RWPE2 (cell line): ENCODE measurements at places on chromosomes 16 and 17.

DNA sequence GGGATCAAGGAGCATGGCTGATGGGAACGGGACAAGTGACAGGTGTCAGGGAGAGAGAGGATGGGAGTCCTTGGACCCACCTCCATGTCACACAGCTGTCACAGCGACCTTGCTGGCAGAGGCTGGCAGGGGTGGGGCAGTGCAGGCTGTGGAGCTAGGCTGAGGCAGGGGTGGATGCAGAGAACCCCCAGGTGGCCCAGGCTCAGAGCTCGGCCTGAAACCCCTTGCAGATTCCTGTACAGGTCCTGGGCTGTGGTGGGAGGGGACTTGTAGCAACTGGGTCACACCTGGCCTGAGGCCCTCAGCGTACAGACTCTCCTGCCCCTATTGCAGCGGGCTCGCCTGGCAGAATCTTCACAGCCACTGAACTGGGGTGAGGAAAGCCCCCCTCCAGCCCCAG lies 174.1 kb downstream of the NTN1 start:
- no peak for DNase-seq

DNA sequence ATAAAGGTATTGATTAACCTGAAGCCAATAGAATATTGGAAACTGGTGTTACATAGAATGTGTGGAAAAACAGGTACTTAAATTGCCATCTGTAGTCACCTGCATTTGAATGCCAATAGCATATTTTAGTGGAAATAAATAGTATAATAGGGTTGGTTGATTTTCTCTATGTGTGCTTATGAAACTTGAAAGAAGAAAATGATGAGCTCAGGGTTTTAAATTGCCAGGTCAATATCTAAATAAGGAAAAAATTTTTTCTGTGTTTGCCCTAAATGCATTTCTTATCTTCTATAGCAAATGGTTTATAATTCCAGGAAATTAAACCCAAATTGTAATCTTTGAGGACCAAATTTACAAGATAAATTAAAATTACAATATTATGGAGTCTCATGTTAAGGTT lies 626.6 kb downstream of the CDH8 start:
- no peak for DNase-seq

GRCh38 chr17:55570391-55570790 lies 59.1 kb upstream of the SMIM36 start:
- no peak for DNase-seq

DNA sequence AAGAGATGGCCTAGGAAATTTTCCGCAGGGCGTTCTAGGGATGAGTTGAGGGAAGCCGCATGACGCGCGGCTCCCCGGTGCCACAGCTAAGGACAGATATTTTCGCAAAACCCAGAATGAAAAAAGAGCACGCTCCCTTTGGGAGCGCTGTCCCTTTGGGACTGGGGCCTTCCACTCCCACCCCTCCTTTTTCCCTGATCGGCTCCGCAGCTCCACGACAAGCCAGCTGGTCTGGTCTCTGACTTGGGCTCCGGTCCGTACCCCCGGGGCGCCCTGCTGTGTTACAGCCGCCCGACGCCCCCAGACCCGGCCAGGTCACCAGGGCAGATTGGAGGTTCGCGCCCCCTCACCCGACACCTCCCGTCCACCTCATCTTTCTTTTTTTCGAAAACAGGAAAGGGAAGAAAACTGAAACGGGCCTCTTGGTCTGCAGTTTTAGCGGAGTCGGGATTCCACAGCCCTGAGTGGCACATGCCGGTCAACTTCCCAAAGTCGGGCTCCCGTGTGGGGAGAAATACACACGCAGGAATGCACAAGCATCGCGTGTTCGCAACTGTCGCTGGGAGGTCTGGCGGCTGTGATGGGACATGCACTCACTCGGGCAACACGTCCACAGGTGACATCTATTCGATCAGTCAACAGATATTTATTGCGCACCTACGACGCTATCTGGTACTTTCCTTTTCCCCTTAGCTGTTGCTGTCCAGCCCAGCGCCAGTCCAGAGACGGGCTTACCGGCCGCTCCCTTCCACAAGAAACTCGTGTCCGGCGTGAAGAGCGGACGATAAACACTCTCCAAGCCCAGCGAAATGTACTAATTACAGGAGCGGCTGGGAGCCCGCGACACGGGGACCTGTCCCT lies 3.9 kb upstream of the SOX9 start:
- no peak for DNase-seq

- DNase-seq, result peak; percentile 61
Measured at GRCh38 chr16:31093132-31093703, 1.4 kb downstream of the VKORC1 start.

DNA sequence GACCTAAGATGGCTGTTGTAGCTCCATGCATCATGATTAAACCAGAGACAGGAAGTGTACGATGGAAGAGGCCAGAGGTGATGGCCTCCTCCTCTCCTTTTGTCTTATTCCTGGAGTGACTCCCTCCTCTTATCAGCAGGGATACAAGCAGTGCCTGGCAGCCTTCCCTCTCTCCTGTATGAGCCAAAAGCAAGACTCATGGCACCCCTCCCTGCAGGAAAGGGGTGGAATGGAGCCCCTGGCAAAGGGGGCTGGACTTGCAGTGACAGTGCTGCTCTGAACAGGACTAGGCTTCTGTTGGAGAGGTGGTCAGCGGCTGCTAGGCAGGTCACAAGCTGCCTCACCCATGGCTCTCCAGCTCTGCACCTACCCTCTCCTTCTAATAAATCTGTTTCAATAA lies 8.4 kb downstream of the TXNL4B start:
- no peak for DNase-seq

GRCh38 chr16:65989861-65990604 lies 376.5 kb upstream of the CDH5 start:
- DNase-seq, result no peak

DNA sequence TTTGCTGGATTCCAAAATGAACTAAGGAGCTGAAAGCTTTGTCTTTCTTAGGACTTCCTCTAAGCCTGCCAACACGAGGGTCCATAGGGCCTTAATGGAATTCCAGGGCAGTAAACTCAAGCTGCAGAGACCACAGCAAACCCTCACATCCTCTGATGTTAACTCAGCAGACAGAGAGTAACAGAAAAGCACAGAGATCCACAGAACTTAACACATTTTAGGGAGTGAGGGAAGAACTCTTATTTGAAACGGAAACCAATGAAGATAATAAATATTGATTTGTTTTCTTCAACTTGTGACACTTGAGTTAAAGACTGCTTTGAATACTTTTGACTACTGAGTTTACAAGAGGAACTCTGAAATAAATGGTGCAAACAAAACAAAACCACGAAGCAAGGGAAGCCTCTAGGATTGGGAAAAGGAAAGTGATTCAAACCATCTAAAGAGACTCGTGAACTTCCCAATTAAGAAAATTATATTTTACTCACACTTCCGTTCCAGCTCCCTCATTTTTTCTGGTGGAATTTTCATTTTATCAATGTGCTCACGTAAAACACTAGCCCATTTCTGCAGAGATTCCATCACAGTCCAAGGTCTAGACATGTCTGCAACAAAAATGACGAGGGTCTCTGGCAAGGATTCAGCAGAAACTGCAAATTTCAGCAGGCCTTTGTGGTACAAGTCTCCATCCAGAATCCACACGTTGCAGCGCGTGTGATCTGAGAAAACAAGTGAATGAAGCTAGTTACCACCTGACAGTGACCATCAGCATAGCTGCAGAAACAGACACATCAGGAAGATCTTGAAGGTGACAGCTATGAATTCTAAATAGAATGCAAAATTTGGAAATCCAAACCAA lies 9.2 kb downstream of the DYNC1LI2 start:
- no peak for DNase-seq

DNA sequence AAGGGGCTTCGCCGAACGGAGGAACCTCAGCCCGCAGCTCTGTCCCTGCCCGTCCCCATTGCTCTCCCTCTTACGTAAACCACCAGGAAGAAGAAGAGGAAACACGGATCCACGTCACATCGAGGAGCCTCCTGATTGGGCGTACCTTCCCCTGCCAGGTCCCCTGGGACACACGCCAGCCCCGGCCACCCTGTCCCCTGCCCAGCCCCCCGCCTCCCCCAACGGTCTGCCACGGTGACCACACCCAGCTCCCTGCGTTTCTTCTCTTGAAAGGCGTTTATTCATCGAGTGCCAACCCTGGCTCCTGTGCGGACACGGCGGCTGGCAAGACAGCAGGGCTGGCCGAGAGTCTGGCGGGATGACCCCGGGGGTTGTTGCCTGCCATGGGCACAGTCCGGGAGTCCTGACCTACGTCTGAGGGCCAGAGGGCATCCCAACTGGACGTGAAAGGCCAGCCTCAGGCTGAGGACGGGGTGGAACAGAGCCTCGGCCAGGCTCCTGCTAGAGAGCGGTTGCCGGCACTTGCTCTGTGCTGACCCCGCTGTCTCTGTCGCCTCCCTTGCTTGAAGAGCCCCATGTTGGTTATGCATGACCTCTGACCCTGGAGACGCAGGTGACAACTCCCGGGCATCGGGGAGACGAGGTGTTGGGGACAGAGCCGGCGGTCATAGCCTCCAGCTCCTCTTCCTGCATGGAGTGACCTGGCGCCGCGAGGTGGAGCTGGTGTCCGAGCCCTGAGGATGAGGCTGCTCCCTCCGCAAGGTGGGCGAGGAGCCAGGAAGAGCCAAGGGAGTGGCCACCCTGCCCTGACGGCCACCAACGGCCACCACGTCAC lies 40.5 kb upstream of the ACSF3 start:
- DNase-seq, result no peak

DNA sequence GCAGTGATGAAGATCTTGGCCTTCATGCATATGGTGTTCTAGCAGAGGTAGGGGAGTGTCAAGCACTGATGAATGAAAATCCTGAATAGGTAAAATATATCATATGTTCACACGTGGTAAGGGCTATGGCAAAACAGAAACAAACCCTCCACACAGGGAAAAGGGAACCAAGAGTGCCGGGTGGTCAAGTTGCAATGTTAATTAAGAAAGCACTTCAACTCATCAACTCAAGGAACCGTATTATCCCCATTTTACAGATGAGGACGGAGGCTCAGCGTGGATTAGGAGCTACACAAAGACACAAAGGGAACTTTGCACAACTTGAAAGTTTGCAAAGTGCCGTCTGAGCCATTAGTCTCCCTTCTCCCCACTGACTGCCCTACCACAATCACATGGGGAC lies 28.1 kb upstream of the MEOX1 start:
- DNase-seq, result no peak

GRCh38 chr16:23504076-23504452 lies 6.2 kb downstream of the GGA2 start:
- no peak for DNase-seq

GRCh38 chr16:87725596-87726235 lies 40.1 kb downstream of the KLHDC4 start:
- no peak for DNase-seq

GRCh38 chr17:7932483-7932891 lies 481 bp downstream of the CNTROB start:
- DNase-seq, result no peak

DNA sequence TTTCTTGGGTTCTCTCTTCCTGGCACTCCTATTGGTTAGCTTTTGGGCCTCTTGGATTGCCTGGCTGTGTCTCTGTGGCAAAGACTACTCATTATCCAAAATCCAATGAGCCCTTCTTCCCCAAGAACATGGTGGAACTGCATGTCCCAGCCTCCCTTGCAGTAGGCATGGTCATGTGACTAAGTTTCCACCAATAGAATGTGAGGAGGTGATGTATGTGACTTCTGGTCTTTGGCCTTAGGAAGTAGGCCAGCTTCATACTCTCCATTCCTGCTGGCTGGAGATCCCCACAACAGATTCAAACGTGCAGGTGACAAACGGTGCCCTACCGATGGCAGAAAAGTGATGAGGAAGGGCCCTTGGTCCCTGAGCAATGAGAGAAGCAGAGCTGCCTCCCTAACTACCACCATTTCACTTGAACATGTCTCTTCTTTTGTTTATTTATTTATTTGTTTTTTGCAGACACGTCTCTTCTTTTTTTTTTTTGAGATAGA lies 17.3 kb upstream of the SPN start:
- no peak for DNase-seq

GRCh38 chr17:263271-263670 lies 81.8 kb upstream of the DOC2B start:
- peak; percentile 13 for DNase-seq

- DNase-seq, result no peak
Measured at GRCh38 chr16:28932339-28933141, 769 bp downstream of the CD19 start.

DNA sequence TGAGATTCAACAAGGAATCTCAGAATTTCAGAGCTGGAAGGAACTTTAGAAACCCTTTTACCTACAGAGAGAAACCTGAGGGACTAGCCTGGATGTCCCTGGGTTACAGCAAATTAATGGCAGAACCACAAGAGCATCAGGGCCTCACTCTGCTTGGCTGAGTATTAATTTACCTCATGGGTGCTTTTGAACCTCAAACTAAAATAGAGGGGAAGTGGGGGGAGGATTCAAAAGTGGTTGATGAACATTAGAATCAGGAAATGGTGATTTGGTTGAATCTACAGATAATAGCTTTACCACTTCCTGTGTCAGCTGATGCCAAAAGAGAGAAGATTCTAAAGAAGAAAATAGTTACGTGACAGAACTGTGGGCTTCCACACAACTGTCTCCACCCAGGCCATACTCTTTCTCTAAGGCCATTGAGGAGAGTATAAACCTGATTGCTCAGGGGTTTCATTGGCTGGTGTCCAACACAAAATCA lies 11.3 kb upstream of the SKAP1 start:
- no peak for DNase-seq

DNA sequence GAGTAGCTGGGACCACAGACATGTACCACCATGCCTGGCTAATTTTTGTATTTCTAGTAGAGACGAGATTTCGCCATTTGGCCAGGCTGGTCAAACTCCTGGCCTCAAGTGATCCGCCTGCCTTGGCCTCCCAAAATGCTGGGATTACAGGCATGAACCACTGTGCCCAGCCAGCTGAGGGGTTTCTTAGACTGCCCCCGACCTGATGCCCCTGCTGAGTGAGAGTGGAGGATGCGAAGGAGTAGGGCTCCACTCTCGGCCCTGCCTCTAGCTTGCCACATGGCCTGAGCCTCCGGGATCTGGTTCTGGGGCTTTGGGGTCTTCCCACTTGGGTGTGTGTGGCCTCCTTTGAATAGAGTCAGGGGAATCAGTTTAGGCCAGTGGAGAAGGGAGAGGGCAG lies 11.0 kb downstream of the GPR179 start:
- DNase-seq, result no peak

DNA sequence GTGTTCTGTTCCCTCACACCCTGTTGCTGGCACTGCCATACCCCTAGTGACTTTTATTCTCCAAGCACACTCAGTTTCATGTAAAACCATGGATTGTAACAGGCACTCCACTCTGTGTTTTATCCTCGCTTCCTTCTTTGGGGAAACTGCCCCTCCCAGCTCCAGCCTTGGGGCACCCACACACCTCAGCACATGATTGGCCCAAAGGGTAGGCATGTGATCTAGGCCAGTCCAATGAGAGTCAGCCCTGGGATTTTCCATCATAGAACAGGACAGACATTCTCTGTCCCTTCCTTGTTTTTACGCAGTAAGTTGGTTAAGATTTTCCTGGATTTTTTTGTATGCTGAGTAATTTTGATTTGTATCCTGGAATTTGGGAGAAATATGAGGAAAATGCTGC lies 115.4 kb downstream of the C16orf95 start:
- DNase-seq, result no peak

GRCh38 chr17:9032151-9032550 lies 10.8 kb downstream of the NTN1 start:
- DNase-seq, result no peak
